ENCODE measurements at places on chromosomes 16 and 17.

- DNase-seq, result no peak
These were observed 159.0 kb downstream of the RAB11FIP4 start for GRCh38 chr17:31550389-31551056.

GRCh38 chr17:44807093-44807816, 22.8 kb downstream of the GJC1 start:
- DNase-seq, result no peak

GRCh38 chr17:29562615-29563014, 4.2 kb downstream of the ABHD15 start:
- no peak for DNase-seq

GRCh38 chr16:6880263-6880662, 452.4 kb upstream of the RBFOX1 start:
- DNase-seq, result no peak

DNA sequence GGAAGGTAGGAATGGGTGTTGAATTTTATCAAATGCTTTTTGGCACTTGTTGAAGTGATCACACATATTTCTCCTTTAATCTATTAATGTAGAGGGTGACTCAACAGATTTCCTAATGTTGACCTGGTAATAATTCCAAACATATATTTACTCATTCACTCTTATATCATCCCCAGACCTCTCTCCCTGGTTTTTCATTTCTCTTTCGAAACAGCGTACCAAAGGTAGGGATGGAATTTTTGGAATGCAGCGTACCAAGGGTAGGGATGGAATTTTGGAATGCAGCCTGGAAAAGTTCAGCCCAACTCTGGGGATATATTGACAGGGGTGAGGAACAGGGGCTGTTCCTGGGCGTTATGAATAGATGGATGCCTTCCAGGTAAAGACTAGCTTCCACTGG, 7.3 kb downstream of the KIF18B start:
- no peak for DNase-seq

- DNase-seq, result peak; percentile 37
These were observed at the start of gene C17orf75 for GRCh38 chr17:32341857-32342602. Gene C17orf75, minus strand, starts transcription at chr17:32342173. Its CDS starts 34 bp downstream, at chr17:32342139.

GRCh38 chr17:67051837-67052236, 7.5 kb downstream of the CACNG1 start:
- no peak for DNase-seq

DNA sequence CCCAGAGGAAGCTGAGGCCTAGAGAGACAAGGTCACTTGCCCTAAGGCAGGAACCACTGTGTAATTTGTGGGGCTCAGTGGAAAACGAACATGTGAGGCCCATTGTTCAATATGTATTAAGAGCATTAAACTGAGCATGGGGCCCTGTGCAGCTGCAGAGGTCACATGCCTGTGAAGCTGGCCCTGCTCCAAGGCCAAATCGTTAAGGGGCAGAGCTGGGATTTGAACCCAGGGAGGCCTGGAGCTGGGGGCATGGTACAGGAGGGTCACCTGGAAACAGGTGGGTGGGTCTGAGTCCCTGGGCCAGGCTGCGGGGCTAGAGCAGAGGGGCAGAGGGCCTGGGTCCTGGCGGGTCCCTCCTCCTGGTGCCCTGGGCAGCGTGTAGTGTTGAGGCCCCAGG, 19.7 kb downstream of the C16orf74 start:
- DNase-seq, result no peak

- DNase-seq, result no peak
These were observed 529.0 kb upstream of the CDH5 start for GRCh38 chr16:65837464-65837863.

- DNase-seq, result peak; percentile 3
These were observed 42.0 kb upstream of the TMC5 start for GRCh38 chr16:19375561-19376158.

DNA sequence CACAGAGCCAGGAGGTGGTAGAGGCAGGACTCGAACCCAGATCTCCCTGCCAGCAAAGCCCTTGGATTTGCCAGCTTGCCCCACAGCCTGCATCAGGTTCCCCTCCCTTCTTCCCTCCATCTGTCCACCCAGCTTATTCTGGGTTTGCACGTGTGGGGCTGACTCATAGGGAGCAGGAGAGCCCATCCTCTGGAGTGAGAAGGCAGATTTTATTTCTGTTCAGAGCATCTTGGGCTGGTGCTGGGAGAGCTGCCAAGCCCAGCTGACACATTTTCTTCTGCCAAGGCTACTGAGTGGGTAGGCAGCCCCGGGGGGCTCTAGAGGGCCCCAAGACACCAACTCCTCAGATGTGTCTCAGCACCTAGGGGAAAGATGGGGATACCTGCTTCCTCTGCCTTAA, 106.3 kb upstream of the CRHR1 start:
- DNase-seq, result no peak

- no peak for DNase-seq
These were observed 12.7 kb downstream of the MSI2 start for GRCh38 chr17:57269052-57269451.

DNA sequence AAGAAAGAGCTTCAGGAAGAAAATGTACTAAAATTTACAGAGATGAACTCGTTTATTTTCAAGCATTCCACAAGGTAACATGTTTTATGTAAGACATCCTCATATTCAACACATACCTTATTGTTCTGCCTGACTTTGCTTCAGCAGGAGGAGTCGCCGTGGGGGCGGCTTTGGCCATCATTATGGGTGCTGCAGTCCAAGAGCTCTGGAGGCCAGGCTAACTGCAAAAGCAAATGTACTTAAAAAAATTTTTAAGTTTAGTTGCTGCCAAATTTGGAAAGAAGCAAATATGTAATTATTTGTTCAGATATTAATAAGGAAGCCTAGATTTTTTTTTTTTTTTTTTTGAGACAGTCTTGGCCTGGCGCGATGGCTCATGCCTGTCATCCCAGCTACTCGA, 4.1 kb upstream of the SPG7 start:
- no peak for DNase-seq

GRCh38 chr16:3596101-3596861, 15.1 kb downstream of the SLX4 start:
- no peak for DNase-seq

GRCh38 chr17:57099165-57099564, 14.1 kb downstream of the AKAP1 start:
- DNase-seq, result no peak

GRCh38 chr17:55777471-55777971, 26.7 kb downstream of the PCTP start:
- no peak for DNase-seq

- DNase-seq, result no peak
These were observed 538.5 kb upstream of the CDH11 start for GRCh38 chr16:65660390-65660789.

- no peak for DNase-seq
These were observed 38.1 kb downstream of the CMC2 start for GRCh38 chr16:80968386-80969113.

- no peak for DNase-seq
These were observed 805 bp upstream of the SCARF1 start for GRCh38 chr17:1646199-1646875.

DNA sequence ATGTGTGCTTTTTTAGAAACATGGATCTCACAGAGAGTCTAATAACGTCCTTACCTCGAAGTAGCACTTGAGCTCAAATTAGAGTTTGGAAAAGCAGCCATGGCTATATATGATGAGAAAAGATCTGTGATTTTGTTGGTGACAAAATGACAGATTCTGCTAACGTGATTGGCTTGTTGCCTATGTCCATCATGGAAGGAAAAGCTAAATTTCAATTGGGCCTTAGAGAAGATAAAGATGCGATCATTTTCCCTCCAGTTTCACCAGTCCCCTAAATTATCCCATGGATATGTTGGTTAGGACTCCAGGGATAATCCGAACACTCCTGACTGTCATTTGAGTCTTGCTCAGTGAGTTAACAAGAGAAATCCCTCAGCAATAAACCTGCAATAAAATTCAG, 175.8 kb downstream of the C16orf95 start:
- DNase-seq, result no peak

DNA sequence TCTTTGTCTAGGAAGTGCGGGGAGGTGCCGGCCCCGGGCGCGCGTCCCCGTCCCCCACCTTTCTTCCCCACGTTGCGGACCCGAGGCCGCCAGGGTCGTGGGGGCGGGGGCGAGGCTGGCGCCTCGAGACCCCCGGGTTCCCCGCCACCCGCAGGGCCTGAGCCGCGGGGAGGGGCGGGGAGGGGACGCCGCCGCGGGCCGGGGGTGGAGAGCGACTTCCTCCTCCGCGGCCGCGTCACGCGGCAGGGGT, 1.8 kb upstream of the ACTG1 start:
- DNase-seq, result no peak

GRCh38 chr16:4675864-4676786, 17.2 kb upstream of the NUDT16L1 start:
- peak; percentile 27 for DNase-seq

DNA sequence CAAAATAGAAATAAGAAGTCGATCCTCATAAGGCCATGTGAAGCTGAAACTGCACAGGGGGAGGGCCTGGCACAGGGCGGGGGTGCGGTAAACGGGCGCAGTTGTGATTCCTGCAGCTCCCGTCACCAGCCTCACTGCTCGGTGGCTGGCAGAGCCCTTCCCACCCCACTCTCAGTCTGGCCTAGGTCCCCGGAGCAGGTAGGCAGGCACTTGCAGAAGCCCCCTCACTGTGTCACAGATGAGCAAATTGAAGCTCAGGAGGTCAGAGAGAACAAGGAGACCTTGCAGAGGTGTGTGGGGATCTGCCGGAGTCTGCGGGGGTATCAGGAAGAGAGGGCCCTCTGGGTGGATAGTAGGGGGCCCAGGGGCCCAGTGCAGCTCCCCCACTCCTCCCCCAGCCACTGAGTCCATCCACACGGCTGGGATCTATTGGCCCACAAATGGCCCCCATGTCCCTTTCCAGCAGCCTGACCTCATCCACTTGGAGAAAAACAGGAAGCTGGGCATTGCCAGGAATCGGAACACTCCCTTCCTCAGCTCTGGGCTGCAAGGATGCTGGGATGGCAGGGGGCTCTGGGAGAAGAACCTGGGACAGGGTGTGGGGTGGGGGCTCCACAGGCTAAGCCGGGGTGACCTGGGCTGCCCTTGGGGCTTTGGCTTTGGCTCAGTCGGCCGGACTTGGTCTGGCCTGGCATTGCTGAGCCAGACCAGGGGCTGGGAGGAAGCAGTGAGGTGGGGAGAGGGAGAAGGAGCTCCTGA, 21.4 kb upstream of the MAP3K14 start:
- DNase-seq, result no peak

GRCh38 chr17:73480740-73481139, 163.5 kb downstream of the SDK2 start:
- DNase-seq, result no peak

Measured in stimulated activated CD4-positive, alpha-beta T cell treated with anti-CD3 and anti-CD28 coated beads, TNF-alpha, amount 100 ng/mL, for 1 hour (primary cell).